Fibroblast of skin of scalp (primary cell): ENCODE measurements at places on chromosomes 3 and 15.

GRCh38 chr3:42714171-42714852 is 11.7 kb upstream of the HHATL start:
- DNase-seq: no peak

GRCh38 chr3:172478116-172478515 is 29.9 kb upstream of the GHSR start:
- no peak for DNase-seq

DNA sequence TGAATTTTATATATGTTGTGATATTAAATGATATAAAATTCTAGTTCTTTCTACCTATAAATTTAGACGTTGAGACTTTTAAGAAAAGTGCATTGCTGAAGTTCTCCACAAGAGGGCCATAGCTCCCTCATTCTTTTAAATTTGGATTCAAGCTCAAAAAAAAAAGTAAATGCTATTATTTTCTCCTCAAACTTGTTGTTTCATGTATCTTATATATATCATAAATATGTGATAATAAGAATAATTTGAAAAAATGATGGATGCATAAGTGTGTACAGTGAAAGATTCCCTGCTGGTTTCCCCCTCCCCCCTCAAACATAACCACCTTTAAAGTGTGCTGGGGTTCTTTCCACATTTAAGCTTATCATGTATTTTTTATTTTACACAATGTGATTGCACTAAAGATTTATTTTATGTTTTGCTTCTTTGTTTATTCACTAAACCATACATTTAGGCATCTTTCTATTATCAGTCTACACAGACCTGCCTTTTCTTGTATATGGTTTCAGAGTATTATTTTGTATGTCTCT is 769.4 kb upstream of the GOLIM4 start:
- peak; percentile 26 for DNase-seq

DNA sequence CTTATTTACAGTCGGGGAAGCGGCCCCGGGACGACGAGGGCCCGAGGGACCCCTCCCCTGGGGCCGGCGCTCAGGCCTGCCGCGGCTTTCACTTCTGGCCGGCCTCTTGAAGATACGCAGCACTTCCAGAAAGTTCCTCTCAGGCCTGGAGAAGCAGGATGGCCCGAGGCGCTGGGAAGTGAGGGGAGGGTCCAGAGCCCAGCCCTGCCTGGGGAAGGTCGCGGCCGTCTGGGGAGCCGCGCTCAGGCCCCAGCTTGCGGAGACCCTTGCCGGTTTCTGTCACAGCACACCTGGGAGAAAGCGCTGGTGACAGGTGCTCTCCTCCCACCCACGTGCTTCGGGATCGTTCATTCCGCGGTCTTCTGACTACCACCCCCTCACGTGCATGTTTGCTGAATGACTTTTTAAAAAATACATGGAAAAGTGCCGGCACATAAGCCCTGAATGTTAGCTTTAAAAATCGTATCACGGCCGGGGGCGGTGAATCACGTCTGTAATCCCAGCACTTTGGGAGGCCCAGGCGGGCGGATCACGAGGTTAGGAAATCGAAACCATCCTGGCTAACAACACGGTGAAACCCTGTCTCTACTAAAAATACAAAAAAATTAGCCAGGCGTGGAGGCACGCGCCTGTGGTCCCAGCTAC is 727 bp upstream of the TM2D3 start:
- peak; percentile 51 for DNase-seq
